Sigmoid colon (tissue), 7 donors: ENCODE measurements at places on chromosomes 13 and 19. TPM values are rescaled to one million over a fixed set of nuclear protein-coding genes. Genes with fewer than 3 reads are reported as not detected.

Gene SCAMP4
- 47.0 TPM for total RNA-seq

Gene TTC9B
- total RNA-seq, result not detected

Gene RPS16
- 4,043 TPM for total RNA-seq

Gene ZNF580
- total RNA-seq, result 38.2 TPM

DNA sequence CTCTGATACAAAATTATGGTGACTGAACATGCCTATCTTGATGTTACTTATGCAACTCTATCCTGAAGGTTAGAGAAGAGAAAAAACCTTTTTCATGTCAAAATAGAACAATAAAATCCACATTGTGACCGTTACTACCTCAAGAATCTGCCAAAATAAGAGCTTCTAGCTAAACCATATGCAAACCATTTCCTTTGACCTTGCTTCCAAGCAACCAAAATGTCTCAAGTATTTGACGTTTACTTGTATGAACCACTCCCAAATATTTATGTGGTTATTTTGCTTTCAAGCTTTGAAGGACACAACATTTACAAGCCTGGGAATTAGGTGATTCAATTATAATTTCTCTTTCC lies 13.9 kb downstream of the FOXO1 start:
- DNase-seq, result no peak

- DNase-seq, result no peak
Measured at GRCh38 chr19:29564574-29565005, 38.8 kb downstream of the VSTM2B start.

DNA sequence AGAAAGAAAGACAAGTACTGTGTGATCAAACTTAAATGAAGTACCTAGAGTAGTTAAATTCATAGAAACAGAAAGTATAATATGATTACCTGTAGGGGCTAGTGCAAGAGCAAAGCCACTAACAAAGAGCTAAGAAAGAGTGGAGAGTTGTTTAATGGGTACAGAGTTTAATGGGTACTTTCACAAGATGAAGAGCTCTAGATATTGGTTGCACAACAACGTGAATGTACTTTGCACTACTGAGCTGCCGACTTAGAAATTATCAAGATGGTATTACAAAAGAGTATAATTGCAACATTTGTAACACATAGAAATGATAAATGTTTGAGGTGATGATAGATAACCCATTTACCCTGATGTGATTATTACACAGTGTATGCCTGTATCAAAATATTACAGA lies 140.3 kb upstream of the GPC6 start:
- no peak for DNase-seq

DNA sequence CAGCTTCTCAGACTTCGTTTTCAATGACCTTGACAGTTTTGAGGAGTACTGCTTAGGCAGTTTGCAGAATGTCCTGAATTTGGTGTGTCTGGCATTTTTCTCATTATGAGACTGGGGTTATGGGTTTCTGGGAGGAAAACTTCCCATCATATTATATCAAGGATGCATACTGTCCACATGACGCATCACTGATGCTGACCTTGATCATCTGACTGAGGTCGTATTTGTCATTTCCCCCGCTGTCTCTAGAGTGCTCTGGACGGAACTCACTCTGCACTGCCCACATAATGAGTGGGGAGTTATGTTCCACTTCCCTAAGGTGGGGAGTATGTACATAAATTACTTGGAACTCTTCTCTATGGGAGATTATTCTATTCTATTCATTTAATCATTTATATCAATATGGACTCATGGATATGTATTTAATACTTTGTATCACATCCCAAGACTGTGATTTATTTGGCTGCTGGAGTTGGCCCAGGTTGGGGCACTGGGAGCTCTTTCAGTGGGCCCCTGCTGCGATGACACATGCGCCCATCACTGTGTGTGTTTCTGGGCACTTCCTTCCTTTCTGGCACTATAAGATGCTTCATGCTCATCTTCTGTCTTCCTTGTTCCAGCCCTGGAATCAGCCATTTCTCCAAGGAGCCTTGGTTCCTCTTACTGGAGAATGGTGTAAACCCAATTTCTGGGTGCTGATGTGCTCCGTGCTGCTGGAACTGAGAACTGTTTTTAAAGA lies 138.6 kb downstream of the MIPEP start:
- no peak for DNase-seq

DNA sequence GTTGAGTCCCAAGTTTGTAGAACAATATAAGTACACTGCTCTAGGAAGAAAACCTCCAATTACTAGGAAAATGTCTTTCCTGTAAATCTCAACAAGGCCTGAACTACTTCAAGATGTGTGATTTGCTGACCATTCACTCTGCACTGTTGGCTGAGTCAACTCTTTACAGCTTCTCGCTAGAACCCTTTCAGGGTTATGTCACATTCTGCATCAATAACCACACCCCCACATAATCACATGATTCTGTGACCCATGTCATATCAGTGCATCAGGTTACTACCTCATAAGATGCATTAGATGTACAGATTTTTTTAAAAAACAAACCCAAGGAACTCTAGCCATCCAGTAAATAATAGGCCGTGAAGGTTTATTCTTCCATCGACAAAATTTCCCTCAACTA lies 16.1 kb upstream of the DCLK1 start:
- no peak for DNase-seq

GRCh38 chr13:104979281-104980030 lies 1556.0 kb downstream of the EFNB2 start:
- no peak for DNase-seq

DNA sequence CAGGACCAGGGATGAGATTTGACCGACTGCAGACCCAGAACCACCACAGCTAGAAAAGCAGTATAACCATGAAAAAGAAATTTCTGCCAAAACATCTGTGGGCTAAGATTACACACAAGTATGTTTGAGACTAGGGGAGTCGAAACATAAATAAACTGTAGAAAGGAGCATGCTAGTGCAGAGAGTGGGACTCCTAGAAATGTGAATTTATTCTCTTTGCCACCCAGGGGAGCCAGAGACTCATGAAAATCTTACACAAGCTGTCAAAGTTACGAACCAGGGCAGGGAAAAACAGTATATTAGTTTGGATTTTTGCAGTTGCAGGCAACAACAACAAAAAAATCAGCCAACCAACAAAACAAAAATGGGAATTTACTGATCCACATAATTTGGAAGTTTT lies 12.3 kb upstream of the HSPH1 start:
- no peak for DNase-seq

GRCh38 chr13:113110852-113111315 lies 5.3 kb downstream of the F7 start:
- DNase-seq, result peak; percentile 33
